Left lung (tissue), 14 donors: ENCODE measurements at places on chromosomes 6 and 20.

DNA sequence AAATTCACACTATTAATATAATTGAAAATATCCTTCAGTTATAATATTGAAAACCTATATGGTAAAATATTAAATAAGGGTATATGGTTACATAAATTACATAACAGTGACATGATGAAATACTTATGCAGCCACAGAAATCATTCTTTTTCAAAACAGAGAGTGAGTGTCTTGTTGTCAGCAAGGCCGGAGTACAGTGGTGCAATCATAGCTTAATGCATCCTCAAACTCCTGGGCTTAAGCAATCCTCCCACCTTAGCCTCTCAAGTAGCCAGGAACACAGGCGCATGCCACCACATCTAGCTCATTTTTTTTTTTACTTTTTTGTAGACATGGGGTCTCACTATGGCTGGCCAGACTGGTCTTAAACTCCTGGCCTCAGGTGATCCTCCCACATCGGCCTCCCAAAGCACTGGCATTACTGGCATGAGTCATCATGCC is 40.4 kb downstream of the FAM8A1 start:
- DNase-seq, result no peak

DNA sequence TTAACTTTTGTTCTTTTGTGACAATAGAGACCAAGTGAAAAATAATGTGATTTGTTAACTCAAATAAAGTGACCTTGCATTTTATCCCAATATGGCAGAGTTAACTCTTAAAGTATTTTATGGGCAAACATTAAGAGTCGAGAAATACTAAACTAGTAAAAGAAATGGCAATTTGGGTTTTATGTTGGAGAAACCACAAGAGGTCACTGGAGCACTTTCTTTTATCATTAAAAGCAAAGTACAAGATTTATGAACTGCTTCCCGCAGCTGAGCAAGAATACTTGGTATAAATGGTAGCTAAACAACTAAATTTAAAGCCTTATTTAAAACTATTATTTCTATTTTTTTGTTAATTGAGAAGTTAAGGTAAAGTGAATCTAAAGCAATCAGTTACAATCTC is 33.5 kb upstream of the MCM9 start:
- DNase-seq, result no peak

DNA sequence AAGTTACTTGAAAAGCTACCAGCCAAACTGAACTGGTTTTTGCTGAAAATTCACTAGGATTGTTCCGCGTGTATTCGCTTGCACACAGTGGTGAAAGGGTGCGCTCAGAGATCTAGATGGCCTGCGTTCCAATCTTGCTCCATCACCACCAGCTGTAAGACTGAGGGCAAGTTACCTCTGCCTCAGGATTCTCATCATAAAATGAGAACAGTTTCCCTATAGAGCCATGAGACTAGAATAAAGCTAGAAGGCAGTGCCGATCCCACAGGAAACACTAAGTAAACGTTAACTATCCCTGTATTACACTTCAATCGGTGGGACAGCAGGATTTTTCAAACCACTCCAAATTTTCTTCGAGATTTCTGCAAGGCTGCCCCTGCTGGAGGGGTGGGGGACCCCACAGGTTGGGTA is 838 bp downstream of the AHCY start:
- DNase-seq, result no peak

GRCh38 chr6:149977221-149977620 is 13.5 kb downstream of the ULBP1 start:
- DNase-seq, result no peak

DNA sequence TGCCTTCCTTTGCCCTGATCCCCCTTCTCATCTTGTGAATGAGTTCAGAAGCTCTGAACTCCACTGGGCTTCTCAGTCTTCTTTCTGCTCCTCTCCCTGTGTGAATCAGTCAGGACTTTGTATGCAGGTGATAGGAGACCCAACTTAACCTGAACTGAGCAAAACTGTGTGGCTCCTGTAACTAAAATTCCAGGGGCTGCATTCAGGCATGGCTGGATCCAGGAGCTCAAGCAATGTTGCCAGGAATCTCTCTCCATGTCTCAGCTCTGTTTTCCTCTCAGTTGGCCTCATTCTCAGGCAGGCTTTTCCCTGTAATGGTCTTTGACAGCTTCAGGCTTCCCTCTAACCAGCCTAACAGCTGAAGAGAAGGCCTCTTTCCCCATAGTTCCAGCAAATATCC is 50.9 kb upstream of the ZNFX1 start:
- DNase-seq, result no peak

GRCh38 chr6:133964052-133964451 is 11.0 kb downstream of the TBPL1 start:
- DNase-seq, result peak; percentile 23
